ENCODE measurements at places on chromosomes 7 and 10. TPM values are rescaled to one million over a fixed set of nuclear protein-coding genes. Genes with fewer than 3 reads are reported as not detected.
A peak's percentile ranks its signal among the peaks of the same experiment; 100 is the strongest.

DNA sequence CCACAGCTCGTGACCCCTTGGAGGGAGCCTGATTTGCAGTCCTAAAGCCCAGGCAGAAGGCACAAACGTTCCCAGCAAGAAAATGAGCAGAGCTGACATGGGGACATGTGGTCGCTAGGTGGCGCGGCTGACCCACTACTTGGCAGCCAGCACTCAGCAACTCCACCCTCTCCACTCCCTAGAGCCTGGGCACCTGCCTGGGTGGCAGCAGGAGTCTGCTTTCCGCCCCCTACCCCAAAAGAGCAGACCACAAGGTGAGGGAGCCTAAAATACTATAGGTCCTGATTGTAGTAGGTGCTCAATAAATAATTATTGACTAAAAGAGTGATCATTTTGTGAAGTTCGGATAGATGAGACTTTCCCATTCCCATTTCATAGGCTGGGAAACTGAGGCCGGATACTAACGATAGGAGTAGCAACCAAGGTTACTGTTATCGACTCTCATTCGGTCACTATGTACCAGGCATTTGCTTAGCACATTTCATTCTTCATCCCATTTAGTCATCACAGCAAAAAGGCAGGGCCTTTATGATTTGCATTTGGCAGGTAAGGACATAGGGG, 57.4 kb downstream of the NEUROG3 start:
- DNase-seq: peak; percentile 89

DNA sequence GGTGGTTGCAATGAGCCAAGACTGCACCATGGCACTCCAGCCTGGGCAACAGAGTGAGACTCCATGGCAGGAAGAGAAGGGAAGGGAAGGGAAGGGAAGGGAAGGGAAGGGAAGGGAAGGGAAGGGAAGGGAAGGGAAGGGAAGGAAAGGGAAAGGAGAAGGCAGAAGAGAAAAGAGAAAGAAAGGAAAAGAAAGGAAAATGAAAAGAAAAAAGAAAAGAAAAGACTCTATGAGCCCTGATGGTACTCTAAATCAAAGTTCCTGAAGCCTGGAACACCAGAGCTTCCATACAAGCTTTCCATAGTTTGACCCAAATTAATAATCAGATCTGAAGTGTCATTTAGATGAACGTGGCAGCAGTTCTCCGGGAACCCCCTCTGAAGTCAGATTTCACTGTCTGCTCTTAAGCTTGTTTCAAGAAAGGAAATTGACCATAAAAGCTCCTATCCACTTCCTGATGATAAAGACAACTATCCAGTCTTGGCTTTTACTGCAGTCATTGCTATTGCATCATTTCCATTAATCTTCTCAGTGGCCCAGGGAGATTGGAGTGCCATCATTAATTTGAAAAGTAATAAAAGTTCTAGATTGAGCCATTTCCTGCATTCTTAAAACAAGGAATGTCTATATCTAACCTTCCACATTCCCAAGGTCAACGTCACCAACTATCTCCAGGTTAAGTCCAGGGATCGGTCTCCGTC, 44.2 kb upstream of the FRMD4A start:
- DNase-seq: no peak

- DNase-seq: no peak
Observed at GRCh38 chr7:1250901-1251300, 18.2 kb downstream of the UNCX start.

GRCh38 chr7:112400141-112400540, 50.1 kb upstream of the IFRD1 start:
- DNase-seq: no peak

DNA sequence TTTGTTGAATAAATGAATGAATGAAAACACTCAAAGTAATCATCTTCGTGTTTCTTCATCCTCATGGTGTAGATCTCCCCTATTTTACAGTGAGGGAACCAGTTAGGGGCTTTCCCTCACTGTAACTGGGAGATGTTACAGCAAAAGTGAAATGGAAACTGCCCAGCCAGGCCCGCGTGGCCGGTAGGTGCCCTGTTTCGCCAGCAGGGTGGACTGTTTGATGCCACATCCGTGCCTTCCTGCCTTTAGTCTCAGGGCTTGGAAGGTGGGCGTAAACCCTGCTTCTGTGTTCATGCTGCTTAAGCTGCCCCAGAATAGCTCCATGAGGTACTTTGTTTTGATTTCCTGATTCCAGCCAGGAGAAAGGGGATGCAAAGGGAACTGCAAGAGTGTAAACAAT, 268.8 kb downstream of the PLXNA4 start:
- DNase-seq: no peak

GRCh38 chr10:3666525-3667302, 118.3 kb downstream of the KLF6 start:
- no peak for DNase-seq

DNA sequence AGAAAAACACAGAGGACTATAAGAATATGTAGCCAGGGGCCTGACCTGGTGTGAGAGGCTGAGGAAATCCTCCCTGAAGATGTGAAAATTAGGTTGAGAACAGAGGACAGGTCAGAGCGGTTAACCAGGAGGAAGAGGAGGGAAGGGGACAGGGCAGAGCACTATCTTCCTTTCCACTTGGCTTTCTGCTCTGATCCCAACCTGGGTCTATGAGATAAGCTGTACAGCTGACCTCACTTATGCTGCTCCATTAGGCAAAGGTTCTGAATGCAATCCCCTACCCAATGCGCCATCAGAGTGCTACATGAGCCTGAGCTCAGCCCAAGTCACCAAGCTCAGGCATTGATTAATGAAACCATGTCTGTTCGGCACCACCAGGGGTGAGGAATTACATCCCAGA, 10.5 kb downstream of the LIPA start:
- no peak for DNase-seq

DNA sequence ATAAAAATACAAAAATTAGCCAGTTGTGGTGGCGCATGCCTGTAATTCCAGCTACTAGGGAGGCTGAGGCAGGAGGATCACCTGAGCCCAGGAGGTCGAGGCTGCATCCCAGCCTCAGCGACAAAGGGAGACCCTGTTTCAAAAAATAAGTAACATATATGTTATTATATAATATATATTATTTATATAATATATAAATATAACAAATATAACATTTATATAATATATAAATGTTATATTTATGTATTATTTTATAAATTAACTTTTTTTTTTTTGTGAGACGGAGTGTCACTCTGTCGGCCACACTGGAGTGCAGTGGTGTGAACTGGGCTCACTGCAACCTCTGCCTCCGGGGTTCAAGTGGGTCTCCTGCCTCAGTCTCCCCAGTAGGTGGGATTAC, 1.5 kb upstream of the POR start:
- DNase-seq: no peak

DNA sequence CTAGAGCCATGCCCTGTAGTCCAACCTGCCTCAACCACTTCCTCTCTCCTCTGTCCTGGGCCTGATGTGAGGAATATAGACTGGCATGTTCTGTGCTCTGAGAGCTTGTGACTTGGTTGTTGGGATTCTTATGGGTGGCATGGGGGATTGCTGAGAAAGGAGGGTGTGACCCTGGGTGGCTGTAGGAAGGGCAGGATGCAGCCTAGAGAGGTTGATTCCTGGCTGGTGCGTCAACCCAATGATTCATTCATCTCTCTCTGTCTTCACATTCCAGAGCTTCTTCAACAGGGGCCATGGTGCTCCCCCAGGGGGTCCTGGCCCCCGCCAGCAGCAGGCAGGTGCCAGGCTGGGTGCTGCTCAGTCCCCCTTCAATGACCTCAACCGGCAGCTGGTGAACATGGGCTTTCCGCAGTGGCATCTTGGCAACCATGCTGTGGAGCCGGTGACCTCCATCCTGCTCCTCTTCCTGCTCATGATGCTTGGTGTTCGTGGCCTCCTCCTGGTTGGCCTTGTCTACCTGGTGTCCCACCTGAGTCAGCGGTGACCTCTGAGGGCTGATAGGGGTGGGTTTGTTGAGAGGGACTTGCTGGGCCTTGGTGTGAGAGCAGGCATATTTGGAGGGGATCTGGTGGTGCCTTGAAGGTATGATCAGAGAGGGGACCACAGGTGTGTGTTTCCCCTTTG, 2.6 kb downstream of the FAM241B start:
- no peak for DNase-seq

DNA sequence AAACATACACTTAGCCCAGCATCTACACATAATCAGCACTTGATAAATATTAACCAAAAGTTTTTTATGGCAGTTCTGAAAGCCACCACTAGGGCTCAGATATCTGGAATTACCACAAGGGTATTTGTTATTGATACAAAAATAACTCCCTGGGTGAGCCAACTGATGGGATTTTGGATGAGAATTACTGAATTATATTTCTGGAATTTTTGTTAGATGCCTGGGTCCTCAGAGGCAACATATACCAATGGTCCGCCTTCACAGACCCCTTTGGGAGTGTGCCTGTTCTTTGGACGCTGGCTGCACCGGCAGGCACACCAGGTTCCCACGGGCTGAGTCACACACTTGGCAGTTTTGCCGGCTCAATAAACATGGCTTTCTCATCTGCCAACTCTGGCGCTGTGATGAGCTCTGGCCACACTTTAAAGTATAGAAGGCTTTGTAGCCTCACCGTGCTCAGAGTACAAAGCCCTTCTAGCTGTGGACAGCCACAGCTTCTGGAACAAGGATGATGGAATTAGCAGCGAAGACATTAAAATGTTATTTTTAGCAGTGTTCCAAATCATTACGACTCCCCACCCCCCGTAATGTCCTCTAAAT, 24.5 kb upstream of the EEPD1 start:
- peak; percentile 75 for DNase-seq

GRCh38 chr10:76935941-76936613, 701.5 kb downstream of the KCNMA1 start:
- DNase-seq: no peak

DNA sequence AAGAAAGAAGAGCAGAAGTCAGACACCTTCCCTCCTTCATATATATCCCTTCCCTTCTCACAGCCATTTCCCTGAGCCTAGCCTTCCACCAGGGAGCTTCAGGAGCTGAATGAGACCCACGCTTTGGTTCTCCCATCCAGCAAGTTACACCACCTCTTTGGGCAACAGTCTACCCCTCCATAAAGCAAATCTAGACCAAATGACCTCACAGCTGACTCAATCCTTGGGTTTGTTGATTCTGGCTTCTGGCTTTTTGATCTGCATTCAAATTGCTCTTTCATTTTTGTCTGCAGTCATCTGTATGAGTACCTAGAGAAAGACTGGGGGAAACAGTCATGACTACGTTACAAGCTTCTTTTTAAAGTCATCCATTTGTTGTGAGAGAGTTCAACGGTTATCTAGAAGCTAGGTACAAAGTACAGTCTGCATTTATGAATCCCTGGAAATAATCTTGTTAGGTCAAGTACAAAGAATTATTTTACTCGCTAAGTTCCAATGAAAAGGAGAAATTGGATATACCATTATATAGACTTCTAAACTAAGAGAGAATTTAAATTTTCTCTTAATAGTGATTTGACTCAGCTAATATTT, 86.3 kb downstream of the RAB11FIP2 start:
- DNase-seq: no peak

DNA sequence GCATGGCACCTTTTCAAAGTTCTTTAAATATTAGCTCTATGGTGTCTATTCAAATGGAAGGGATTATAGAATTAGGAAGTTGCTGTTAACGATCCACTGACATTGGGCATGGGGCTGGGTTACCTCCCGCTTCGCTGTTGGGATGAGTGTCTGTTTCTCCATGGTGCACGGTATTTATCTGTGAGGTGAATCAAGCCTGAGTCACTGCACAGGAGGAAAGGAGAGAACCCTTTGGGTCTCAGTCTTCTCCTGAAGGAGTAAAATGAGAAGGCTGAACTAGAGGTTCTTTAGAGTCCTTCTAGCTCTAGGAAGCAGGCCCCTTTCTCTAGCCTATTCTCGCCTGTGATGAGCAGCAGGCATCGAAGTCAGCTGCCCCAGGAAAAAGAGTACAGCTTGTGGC, 7.3 kb downstream of the JCAD start:
- DNase-seq: no peak

DNA sequence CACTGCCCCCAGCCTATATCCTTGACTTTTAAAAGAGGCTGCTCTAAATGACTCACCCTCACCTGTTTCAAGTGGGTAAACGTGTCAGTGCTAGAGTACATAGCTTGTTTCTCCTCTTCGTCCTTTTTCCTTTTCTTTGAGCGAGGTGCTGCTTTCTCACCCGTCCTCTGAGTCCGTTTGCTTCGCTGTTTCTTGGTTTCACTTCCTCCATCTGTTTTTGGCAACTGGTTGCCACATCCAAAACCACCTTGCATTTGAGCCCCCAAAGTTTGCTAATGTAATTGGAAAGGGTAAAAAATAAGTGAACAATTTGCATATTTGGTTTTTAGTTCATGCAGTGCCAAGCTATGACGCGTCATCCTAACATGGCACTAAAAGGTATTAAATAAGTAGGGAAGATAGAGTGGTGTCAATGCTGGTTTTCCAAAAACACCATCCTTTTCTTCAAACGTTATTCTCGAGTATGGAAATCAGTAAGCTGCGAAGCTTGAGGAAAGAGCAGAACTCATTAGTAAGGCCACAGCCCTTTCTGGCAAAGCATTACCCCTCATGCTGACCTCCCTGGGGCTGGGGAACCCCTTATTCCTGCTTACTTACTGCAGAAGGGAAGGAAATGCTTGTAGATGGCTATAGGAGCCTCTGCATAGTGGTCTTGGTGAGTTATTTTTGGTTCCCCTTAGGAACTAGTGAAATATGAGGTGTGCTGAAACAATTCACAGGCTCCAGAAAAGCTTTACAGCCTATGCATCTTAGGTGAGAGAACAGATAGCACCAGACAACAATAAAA, 133.5 kb downstream of the GALNT11 start:
- no peak for DNase-seq

GRCh38 chr7:85018498-85018897, 168.4 kb downstream of the SEMA3D start:
- DNase-seq: no peak

DNA sequence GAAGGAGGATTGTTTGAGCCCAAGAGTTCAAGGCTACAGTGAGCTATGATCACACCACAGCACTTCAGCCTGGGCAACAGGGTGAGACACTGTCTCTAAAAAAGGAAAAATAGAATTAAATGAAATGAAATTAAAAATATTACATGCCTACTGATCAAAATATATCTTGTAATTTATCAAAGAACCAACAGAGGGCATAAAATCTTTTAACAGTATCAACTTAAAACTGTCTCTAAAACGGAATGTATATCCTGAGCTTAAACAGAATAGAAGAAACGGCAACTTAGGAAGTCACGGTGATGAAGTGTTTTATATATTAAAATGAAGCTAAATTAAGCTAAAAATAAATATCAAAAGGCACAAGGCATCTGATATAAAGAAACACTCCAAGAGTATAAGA, 78.8 kb downstream of the MTPAP start:
- DNase-seq: no peak

DNA sequence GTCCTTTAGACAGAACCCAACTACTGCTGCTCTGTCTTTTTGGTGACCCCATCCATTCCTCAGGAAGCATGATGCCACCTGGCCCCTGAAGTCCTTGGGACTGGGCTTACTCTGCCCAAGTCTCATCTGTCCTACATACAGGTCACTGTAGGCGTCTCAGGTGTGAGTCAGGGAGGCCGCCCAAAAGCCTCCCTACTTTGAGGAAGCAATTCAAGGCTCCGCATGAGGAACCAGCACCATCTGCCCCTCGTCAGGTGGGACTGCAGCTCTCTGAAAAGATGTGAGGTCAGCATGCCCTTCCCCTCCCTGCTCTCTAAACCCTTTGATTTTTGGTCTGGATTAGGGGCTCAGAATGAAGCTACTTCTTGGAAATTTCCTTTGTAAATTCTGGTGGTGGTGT, 354.8 kb downstream of the CXCL12 start:
- no peak for DNase-seq

The CFAP70 gene
- 6.3 TPM for total RNA-seq

The C10orf67 gene
- total RNA-seq: not detected

The PDE1C gene
- 4.0 TPM for total RNA-seq

The FAM200A gene
- 8.1 TPM for total RNA-seq

The GSTO2 gene
- total RNA-seq: 7.9 TPM

The SFXN3 gene
- 43.4 TPM for total RNA-seq

The TUBAL3 gene
- total RNA-seq: not detected

The LIPN gene
- total RNA-seq: not detected

The HOXA1 gene
- 0.42 TPM for total RNA-seq

The SEMA3A gene
- 1.1 TPM for total RNA-seq
